ENCODE measurements at places on chromosomes 7 and 10. TPM values are rescaled to one million over a fixed set of nuclear protein-coding genes. Genes with fewer than 3 reads are reported as not detected.

The TRIL gene
- total RNA-seq = 17.7 TPM

The TMEM120A gene
- 21.4 TPM for total RNA-seq

The SLC25A40 gene
- 9.2 TPM for total RNA-seq

The PLAU gene
- 123 TPM for total RNA-seq

The JCAD gene
- total RNA-seq = 40.7 TPM

The MKI67 gene
- 7.0 TPM for total RNA-seq

The POU6F2 gene
- total RNA-seq = not detected

The HOXA1 gene
- not detected for total RNA-seq

The HOXA6 gene
- total RNA-seq = not detected

The LRRC4 gene
- total RNA-seq = 0.12 TPM

The PDGFA gene
- total RNA-seq = 6.3 TPM

The SLC29A4 gene
- total RNA-seq = 1.5 TPM
